Esophagus squamous epithelium (tissue), 5 donors: ENCODE measurements at places on chromosomes 3 and 15.

DNA sequence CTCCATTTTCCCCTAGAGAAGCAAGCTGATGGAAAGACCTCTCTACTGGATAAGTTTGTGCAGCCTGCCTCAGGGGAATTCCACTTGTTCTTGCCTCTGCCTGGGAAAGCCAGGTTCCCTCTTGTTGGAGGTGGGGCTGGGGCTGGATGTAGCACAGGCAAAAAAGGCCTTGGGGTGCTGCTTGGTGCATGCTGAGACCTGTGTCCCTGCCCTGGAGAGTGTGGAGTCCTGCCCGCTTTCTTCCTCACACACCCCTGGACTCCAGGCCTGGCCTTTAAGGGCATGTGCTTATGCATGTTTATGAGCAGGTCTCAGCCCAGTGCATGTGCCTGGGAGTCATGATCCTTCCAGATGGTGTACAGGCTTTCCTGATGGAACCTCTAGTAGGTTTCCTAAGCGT lies 23.5 kb upstream of the JMJD7 start:
- peak; percentile 10 for DNase-seq

- no peak for DNase-seq
Observed at GRCh38 chr15:64844576-64845145, 2.9 kb downstream of the PLEKHO2 start.

DNA sequence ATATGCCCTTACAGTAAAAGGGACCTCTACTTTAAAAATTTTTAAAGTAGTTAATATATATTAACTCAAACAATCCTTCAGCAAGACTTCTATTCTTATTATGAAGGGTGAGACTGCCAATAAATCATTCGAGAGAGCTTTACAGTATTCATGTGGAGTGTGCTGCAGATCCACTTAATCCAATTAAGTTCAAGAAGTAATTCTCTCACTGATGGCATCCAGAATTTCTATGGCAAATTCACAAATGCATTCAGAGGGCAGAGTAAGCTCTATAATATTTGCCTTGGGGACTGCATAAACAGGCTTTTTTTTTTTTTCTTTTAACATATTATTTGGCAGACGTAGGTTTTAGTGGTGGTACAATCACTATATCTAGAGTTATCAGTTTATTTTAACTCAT lies 692.0 kb downstream of the NLGN1 start:
- no peak for DNase-seq

- no peak for DNase-seq
Observed at GRCh38 chr3:72265256-72266015, 480.5 kb upstream of the PROK2 start.

- no peak for DNase-seq
Observed at GRCh38 chr3:186746008-186746407, 28.8 kb downstream of the KNG1 start.

- DNase-seq, result no peak
Observed at GRCh38 chr3:13136426-13136825, 63.2 kb upstream of the IQSEC1 start.

DNA sequence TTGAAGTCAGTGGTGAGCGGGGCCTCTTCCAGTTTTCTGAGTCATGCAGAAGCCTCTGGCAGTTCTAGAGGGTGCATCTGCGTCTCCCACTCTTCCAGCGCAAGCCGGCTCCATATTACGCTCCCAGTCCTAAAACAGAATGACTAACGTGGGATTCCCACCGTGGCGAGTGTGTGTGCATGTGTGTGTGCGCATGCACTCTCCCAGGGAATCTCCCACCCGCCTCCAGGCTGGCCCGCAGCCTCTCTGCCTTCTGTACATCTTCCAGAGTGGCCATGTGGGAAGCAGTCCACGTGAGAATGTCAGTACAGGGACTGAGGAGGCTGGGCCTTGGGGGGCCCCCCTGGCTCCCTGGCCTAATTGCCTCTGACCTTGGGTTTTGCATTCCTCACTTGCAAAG lies 87.7 kb downstream of the LSM3 start:
- DNase-seq, result no peak

DNA sequence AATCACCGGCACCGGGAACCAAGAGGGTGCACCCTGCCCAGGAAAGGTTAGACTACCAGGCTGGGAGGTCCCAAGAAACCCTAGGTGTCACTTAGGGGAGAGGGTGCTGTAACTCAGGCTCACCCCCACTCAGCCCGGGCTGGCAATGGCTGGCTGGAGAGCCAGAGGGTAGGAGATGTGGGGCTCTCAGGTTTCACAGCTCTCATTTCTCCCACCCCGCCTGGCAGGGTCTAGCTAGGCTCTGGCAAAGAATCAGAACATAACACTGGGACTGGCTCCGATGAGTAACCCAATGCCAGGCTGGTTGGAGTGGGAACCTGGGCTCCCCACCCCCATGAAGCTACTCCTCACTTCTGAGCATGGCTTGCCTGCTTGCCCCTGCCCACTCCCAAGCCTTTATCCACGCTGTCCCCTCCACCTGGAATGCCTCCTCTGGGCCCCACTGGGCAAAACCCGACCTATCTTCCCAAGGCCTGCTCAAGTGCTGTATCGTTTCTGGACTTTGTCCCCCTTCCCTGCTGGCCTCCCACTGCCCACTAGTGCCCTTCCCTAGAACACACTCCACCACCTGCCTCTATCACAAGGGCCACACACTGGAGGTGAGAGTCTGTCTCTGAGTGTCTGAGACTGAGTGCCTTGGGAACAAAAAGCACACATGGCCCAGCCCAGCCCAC lies 2.0 kb downstream of the CIB2 start:
- no peak for DNase-seq

DNA sequence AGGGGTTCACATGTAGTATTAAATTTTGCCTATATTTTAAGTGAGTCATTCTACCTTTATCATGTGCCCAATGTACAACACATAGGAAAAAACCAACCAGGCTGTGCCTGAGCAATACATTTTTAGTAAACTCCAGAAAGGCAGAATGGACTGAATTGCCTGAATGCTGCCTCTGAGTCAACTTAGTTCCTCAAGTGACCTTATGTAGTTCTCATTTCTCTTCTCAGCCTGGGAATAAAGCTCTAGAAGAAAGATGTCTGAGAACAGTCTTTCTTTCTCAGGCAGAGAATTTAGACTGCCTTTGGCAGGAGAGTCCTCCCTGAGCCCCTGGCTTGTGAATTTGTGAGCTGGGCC lies 13.0 kb downstream of the ST3GAL6 start:
- DNase-seq, result no peak

DNA sequence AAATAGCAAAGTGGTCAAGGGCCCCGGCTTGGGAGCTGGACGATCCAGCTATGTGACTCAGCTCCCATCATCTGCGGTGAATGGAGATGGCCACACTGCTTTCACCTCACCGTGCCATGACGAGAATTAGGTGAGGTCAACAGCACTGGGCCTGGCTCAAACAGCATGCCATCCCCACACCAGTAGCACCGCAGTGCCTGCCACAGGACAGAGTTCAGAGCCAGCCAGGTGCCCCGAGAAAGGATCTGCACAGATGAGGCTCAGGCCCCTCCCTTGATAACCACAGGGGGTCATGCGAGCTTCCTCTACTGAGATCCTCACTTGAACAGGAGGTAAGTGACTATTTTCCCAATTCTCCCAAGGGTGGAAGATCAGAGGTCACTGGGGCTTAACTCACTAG lies 29.4 kb downstream of the ZXDC start:
- DNase-seq, result no peak

DNA sequence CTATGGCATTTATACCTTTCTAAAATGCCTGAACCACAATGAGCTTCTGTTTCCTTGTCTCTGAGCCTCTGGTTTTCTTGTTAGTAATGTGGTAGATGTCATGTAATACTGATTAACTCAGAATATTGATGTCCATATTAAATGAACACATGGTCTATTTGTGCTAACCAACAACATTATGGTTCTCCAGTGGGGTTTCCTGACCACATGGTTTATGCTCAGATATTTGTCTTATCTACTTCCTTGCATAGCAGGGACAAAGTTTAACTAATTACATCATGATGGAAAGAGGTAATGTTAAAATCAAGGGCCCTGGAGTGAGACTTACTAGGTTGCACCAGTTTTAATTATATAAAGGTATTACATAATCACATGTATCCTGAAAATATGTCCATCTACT lies 62.6 kb upstream of the SCN10A start:
- DNase-seq, result no peak

DNA sequence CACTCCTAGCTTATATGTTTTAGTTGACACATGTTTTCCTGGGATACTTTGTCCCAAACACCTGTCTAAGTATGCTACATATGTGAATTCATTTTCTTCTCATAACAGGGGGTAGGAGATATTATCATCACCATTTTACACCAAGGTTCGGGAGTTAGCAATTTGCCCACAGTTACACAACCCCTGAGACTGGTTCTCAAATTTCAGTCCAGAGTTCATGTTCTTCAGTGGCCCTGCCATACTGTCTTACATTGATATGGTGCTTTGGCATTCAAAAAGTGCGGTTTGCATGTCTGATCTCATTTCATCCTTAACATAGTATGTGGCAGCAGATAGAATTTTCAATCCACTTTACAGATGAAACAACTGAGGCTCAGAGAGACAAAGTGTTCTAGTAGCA lies 38.4 kb downstream of the ROBO2 start:
- DNase-seq, result no peak

GRCh38 chr15:78358102-78358870 lies 18.1 kb downstream of the CRABP1 start:
- no peak for DNase-seq

GRCh38 chr3:168061332-168061996 lies 34.3 kb downstream of the GOLIM4 start:
- no peak for DNase-seq

GRCh38 chr15:74920456-74920855 lies 13.8 kb upstream of the FAM219B start:
- no peak for DNase-seq

DNA sequence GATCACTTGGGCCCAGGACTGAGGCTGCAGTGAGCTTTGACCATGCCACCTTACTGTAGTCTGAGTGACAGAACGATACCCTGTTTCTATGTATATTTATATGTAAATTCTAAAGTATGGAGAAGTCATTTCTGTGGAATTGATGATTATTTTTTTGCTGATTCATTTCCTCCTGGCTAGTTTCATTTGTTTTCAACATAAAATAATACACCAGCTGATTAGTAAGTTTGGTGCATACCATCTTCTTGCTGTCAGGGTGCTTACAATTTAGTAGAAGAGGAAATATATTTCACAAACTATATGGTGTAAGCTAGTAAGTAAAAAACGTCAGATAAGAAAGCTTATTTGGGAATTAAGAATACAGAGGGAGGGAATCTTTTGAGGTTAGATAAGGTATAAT lies 36.0 kb downstream of the SLC25A26 start:
- no peak for DNase-seq

- DNase-seq, result no peak
Observed at GRCh38 chr3:66443118-66443803, 57.6 kb downstream of the LRIG1 start.
